ENCODE measurements at places on chromosomes 13 and 19. TPM values are rescaled to one million over a fixed set of nuclear protein-coding genes. Genes with fewer than 3 reads are reported as not detected.

GRCh38 chr19:29665826-29666577 lies 741 bp downstream of the PLEKHF1 start:
- no peak for DNase-seq

DNA sequence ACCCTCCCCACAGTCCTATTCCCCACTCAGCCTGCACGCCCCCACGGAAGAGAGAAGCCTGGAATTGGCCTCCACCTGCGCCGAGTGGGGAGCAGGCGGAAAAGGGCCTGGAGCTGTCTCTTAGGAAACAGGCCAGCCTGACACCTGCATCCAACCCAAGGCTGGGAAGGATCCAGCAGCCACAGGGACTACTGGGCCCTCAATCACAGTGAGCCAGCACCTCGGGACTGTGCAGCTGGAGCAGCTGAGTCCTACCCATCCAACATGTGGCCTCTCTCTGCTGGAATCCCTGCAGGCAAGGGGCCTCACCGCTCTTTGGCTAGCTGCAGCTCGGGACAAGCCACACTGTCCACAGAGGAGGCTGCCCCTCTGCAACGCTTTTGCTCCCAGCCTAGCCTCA lies 8.3 kb upstream of the EPHX3 start:
- DNase-seq: no peak

DNA sequence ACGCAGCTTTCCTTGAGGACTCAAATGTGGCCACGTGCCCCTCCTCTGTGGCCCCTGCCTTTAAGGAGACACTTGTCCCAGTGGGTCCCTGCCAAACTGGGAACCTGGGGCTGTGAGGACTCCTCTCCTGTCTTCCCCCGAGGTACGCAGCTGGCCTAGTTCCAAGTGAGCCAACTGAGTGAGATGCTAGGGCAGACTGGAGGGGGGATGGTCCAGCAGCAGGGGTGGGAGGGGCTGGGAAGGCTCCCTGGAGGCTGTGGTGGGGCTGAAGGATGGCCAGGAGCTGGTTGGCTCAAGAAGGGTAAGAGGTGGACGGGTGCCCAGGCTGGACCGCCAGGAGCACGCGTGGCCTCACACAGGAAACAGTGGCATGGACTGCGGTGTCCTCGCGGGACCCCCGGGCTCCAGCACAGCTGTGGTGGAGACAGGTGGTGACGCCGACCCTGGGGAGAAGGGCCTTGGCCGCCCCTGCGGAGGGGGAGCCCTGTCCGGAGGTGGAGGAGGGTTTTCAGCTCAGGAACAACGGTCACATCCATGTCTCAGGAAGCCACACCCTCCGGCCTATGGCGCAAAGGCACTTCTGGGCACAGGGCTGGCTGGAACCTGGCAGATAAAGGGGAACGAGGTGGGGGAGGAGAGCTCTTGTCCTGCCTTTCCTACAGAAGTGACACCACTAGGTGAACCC lies 45.8 kb downstream of the MLLT1 start:
- DNase-seq: no peak

DNA sequence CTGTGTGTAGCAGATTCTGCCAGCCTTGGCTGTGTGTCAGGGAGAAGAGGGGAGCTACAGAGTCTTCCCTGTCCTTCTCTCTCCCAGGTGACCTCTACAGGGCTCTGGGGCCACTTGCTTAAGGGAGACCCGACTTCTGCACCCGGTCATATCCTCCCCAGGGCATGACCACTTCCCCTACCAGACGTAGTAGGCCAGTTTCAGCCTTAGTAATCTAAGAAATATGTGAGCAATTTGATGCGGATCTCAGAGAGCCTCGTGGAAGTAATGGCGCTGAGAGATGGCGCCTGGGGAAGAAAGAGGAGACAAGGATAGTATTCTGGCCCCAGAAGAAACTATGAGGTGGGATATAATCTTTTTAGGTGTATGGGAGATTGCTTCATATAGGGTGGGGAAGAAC lies 41.9 kb downstream of the NFIX start:
- no peak for DNase-seq

ASPDH gene
- total RNA-seq: not detected

NOP53 gene
- total RNA-seq: 298 TPM

GRCh38 chr13:32587811-32588170 lies 1.5 kb downstream of the PDS5B start:
- DNase-seq: no peak

DNA sequence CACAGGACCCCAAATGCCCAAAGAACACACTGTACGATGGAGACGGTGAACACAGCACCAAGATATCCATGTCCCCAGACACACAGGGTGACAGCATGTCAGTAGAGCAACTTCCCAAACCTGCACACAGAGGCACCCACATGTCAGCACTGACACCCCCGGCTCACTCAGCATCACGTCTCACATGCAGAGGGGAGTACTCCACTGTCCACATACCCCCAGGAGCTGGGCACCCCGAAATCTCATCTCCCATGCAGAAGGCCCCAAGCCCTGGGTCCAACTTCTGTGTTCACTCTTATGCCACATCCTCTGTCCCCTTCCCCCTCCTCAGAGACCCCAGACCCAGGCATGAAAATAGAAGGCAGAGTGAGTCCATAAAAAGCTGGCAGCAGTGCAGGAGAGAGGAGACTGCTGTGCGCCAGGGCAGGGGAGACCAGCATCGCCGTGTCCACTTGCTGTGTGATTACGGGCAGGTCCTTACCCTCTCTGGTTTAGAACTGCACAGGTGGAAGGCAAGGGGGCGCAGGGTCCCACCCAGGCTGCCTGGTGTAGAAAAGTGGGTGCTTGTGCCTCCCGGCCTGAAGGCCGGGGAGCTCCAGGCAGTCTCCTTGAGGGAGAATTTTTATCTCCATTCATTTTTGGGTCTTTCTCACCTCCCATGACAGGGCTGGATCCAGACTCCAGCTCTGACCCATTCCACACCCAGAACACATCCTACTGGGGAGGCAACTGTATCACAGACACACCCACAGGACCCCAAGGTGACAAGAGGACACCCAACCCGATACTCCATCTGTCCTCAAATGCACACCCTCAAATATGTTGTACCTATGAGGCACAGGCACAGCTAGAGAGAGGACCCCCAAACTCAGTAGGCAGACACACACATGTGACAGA lies 17.0 kb downstream of the ERFL start:
- DNase-seq: no peak

SYNGR4 gene
- not detected for total RNA-seq

FAM216B gene
- total RNA-seq: not detected

GRCh38 chr19:31424861-31425620 lies 75.8 kb upstream of the TSHZ3 start:
- no peak for DNase-seq

KCNN1 gene
- total RNA-seq: 3.1 TPM

DNA sequence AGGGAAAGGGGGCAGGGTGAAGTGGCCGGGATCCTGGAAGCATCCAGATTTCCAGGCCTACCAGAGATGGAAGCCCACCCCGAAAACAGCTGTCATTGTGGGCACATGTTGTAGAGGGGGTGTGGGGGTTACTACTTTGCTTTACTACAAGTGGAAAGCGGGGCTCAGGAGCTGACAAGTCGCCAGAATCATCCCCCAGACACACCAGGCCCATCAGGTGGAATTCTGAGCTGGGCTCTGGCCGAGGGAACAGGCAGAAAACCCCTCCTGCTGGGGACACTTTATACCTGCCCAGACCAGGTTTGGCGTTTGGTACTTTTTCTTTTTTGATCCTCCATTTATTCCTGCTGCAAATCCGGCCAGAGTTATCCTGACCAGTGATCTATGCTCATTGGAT lies 3.8 kb downstream of the CDX2 start:
- DNase-seq: no peak

LMTK3 gene
- total RNA-seq: 2.3 TPM

DNA sequence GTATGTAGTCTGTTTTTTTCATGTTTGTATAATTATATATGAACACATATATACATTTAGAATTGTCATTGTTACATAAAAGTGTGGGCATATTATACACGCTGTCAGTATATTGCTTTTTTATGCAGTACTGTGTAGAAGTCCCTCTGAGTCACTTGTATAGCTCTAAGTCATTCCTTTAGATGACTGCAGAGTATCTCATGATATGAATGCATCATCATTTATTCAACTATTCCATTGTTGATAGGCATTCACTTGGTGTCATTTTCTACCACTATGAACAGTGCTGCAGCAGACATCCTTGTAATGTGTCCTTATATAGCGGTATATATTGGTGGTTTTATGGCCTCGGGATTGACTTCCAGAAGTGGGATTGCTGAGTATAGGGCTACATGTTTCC lies 15.3 kb downstream of the RFXAP start:
- DNase-seq: no peak

CEACAM1 gene
- total RNA-seq: 34.7 TPM

- DNase-seq: no peak
Observed at GRCh38 chr13:93309886-93310523, 83.4 kb downstream of the GPC6 start.

ZNF556 gene
- 1.7 TPM for total RNA-seq

DNA sequence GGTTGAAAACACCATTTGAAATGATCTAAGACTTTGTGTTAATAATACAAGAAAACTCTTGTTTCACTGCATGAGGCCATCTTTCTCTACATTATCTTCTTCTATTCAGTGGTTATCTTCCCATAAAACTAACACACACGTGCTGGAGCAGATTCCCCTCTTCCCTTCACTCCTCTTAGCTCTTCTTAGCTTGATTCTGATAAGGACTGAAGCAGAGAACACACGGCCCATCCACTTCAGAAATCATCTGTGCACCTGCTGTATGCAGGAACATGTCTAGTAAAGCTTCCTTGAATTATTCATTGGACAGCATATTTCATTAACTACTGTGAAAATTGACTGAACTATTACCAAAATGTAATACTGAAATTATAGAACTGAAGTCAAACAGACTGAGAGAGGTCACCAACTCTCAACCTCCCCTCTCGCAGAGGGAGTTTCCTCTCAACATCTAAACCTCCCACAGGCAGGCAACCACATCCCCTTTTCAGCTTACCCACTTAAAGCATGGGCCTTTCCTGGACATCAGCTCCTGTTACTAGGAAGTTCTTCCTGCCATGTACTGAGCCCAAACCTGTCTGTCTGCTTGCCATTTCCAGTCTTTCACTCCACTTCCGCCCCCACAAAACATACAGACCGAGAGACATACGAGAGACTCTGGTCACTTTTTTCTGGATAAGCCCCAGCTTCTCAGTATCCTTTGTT lies 113.9 kb downstream of the CRYL1 start:
- DNase-seq: no peak
